ENCODE measurements at places on chromosomes 6 and 20.

DNA sequence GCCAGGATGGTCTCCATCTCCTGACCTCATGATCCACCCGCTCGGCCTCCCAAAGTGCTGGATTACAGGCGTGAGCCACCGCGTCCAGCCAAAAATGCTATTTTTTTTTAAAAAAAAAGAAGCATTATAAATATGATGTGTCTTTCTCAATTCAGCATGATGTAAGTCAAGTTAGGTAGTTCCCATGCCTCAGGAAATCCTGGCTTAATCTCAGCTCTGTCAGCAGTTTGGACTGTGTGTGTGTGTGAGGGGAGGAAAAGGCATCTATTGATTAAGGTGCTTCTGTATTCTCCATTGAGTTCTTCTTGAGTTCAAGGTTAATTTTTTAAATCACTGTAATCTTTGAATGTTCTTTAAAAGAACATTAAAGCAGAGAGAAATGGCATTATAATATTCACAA, 51.5 kb downstream of the GMDS start:
- no peak for DNase-seq

DNA sequence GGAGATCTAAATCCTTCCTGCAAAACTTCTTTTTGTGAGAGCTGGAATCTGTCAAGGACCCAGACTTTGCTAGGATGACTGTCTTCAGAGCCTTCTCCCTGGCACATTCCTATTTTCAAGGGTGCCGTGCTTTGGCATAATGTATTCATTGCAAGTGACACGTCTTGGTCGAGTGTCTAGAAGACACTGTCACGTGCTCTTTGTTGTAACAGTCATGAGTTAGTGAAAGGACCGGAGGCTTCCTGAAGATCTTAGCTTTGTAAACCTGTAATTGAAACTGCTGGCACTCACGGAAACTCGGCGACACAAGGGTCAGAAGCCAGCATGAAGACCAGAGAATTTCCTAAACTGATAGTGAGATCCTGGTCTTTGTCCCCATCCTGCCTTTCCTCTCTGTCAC, 19.7 kb upstream of the TAGAP start:
- no peak for DNase-seq

DNA sequence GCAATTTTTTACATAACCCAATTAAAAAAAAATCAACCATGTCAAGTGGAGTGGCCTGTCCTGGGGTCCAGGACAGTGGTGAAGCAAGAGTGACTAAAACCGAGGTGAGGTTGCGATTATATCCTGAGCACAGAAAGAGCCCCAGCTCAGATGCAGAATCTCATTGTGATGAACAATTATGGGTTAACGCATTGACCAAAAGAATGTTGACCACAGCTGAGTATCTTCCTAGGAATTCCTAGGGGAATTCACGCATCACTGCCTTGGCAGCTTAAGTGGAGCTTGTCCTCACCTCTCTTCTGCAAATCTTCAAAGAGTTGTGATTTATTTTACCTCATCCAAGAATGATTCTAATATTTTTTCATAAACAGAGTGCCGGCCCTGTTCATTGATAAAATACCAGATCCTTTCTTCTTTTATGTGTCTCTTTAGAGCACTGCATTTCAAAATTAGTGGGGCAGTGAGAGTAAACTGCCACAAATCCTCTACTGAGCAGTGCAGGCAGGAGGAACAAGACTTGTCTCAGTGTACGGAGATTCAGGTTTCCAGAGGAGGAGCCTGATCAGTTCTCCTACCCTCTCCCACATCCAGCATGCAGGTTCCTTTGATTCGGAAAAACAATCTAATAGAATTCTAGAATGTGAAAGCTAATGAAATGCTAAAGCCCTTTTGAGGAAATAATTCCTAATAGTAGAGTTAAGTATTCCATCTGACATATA, 60.1 kb upstream of the ZNF184 start:
- no peak for DNase-seq

DNA sequence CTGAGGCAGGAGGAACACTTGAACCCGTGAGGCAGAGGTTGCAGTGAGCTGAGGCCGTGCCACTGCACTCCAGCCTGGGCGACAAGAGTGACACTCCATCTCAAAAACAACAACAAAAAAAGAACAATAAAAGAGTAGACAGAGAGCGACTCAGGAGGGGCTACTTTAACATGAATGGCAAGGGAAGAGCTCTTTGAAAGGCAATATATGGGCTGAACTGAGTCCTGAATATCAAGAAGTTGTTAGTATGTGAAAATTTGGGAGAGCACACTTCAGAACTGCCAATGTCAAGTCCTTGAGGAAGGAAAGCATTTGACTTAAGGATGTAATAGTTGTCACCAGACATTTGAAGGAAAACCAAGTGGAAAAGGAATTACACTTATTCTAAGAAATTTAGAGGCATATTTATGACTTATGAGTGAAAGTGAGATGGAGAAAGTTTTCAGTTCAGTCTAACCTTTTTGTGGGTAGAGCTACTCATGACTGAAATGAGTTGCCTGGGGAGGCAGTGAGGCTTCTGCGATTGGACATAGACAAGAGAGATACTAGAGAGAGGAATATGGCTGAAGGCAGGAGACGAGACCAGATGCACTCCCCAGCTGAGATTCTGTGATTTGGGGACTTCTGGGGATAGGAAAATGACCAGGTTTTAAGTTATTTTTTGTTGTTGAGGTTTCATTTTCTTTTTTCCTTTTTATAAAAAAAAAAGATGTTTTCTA, 48.6 kb upstream of the SLC16A10 start:
- no peak for DNase-seq

Data from stimulated activated CD8-positive, alpha-beta memory T cell treated with anti-CD3 and anti-CD28 coated beads, Interleukin-4, amount 100 ng/mL, for 24 hours (primary cell).